ENCODE measurements at places on chromosomes 2 and 18. TPM values are rescaled to one million over a fixed set of nuclear protein-coding genes. Genes with fewer than 3 reads are reported as not detected.

DNA sequence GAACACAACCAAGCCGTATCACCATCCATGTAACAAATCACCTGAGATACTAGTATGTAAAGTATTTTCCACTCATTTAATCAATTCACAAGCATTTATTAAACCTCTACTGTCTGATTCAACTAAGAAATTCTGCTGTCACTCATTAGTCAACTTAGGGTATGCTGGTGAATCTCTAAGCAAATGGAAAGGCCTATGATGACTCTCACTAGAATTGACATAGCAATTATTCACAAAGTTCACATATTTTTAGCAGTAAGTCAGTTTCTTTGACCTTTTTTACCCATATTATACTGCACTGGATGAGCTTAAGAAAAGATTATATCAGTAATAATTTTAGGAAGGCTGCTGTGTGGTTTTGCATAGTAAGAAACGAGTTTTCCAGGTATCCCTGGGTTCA is 130.1 kb downstream of the SLC8A1 start:
- DNase-seq: no peak

DNA sequence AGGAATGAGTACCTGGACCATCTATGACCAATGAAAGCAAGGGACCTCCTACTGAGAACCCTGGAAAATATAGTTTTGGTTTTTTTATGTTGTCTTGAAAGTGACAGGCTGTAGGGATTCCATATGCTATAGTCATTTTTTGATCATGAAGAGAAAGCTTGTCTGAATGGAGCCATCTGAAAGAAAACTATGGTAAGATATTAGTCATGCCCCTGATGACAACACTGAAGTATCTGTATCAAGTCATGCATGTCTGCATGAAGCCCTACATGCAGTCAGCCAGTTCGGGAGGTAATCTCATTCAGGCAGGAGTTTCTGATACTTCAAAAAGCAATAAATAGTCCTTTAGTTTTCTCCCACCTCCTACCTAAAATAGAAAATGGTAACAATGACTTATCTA is 1042.0 kb downstream of the DPP10 start:
- no peak for DNase-seq

GRCh38 chr2:161710131-161710915 is 86.1 kb downstream of the SLC4A10 start:
- DNase-seq: no peak

DNA sequence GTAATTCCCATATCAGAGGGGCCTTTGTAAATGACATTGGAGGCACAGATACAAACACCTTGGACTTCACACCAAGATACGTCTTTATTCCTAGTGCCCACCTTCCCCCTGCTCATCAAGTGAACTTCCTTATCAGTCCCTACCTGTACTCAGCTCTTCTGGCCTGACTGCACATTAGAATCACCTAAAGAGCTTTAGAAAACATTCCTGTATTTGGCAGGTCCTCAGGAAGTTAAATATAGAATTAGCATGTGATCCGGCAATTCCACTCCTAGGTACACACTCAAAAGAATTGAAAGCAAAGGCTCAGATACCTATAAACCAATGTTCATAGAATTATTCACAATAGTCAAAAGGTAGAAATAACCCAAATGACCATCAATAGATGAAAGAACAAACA is 46.6 kb downstream of the ALK start:
- no peak for DNase-seq

- peak; percentile 51 for DNase-seq
These were observed 98.4 kb downstream of the UXS1 start for GRCh38 chr2:106095478-106096298.

- no peak for DNase-seq
These were observed 464.7 kb upstream of the HNRNPA3 start for GRCh38 chr2:176747928-176748327.

DNA sequence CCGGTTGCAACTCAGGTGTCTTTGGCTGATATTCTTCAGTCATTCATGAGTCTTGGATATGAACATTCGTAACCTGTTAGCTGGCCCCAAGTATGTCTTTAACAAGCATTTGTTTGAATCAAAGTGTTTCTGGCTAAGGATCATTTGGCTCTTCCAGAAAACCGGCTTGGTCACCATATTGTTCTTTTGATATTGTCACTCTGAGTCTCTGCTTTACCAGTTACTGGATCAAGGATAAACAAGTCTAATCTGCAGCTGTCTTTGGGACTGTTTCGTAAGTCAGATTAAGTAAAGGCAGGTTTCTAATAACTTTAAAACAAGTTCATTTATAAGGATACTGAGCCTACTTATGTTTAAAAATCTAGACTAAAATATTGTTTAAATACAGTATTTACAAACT is 49.1 kb downstream of the KDM3A start:
- no peak for DNase-seq

- DNase-seq: no peak
These were observed 118.5 kb downstream of the PRKCE start for GRCh38 chr2:45769854-45770576.

DNA sequence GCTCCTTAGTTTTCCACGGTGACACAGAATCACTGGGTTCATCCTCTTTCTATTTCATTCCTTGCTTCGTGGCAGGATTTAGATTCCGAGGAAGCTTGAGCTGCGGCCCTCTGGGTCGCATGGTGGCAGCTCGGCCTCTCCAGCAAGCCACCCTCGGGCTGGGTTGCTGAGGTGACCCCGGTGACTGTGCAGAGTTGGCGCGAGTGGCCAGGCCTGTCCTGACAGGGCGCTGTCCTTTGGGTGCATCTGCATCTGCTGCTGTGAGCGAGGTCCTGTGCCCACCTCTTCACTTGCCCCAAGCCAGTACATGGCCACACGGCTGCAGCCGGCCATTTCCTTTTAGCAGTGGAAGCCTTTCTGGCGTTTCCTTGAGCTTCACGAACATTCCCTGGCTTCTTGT is 21.8 kb downstream of the PRELID3A start:
- no peak for DNase-seq

DNA sequence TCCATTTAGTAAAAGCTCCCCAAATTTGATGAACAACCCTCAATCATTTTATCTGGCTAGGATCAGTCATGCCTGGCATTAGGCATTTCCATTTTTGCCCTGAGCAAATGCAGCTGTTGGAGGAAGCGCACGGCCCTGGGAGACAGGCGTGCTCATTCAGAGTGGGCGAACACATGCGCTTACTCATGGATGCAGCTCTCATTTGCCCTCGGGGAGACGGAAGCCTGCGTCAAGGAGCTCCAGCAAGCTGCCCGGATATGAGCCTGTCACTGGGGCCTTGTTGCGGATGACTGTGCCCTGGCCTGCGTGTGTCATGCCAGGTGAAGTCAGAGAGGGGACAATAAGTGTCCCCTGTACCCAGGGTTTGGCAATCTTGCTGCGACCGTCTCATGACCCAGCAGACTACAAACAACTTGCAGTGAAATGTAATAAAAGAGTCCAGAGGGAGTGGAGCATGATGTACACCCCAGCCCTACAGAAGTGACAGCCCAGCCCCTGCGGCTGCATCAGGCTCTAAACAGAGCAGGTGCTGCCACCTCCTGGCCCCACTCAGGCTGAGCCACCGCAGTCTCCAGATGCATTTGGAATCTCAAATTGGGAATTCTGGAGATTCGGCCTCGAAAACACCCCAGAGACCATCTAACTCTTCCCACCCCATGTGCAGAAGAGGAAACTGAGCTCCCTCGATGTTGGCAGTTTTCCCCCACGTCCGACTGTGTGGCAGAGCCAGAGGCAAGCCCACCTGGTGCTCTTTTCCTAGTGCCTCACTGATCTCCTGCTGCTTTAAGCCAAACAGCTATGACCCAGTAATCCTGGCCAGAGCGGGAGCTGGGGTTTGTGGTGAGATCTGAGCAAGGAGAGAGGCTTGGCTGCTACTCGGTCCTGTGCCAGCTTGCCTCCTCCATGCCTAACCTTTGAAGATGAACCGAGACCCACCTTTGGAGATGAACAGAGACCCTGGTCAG is 105.0 kb upstream of the ALK start:
- peak; percentile 67 for DNase-seq

TMEM37 gene
- total RNA-seq: 2.9 TPM

INHBB gene
- total RNA-seq: 2.8 TPM

CPLX4 gene
- total RNA-seq: not detected

RBKS gene
- 3.3 TPM for total RNA-seq

MARCO gene
- total RNA-seq: 7.2 TPM

CFC1 gene
- total RNA-seq: not detected

Measured in left ventricle myocardium superior (tissue), 1 donor.